Fibroblast of skin of scalp (primary cell): ENCODE measurements at places on chromosomes 5 and 9.
A peak's percentile ranks its signal among the peaks of the same experiment; 100 is the strongest.

DNA sequence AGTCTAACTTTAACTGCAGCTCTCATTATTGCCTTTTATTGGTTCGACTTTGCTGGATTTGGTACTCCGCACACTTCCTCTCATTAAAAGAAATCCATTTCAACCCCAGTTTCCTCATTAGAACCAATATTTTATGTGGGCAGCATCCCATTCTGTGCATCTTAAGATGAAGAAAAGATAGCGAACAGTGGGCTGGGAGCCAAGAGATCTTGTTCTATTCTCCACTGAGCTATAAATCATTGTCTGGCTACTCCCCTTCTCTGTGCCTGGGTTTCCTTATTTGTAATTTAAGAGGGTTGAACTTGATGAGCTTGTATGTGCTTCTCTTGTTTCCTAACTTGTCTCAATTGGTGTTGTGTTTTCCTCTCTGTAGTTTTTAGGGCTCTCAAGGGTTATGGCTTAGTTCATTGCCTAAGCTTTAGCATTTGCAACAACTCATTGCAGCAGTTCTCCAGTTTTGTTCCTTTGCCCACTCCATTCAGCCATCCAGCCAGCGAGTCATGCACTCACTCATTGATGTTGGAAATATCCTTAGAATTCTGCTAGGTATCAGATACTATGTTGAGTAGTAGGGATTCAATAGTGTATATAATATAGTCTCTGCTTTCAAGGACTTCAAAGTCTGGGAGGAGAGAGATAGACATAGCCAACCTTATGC is 273.3 kb upstream of the TNC start:
- DNase-seq: no peak

- DNase-seq: no peak
These were observed 457.6 kb downstream of the PLK2 start for GRCh38 chr5:58002323-58002722.

DNA sequence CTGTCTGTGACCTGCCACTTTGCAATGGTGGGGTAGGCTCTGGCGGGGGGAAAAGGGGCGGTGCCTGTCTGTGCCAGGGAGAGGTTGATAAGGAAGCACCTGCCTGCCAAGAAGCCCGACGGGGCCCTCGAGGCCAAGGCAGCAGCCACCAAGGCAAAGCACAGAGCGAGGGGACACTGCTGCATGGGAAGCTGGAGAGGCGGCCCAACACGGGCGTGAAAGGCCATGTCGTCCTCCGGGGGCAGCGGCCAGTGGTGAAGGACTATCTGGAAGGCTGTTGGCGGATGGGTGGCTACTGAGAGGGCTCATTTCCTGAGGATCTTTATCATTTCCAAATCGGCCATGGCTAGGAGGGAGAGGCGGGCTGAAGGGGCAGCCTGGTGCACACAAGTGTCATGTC is 66.4 kb downstream of the OTULIN start:
- no peak for DNase-seq

- DNase-seq: no peak
These were observed 326.5 kb upstream of the PRR16 start for GRCh38 chr5:120137582-120137981.

DNA sequence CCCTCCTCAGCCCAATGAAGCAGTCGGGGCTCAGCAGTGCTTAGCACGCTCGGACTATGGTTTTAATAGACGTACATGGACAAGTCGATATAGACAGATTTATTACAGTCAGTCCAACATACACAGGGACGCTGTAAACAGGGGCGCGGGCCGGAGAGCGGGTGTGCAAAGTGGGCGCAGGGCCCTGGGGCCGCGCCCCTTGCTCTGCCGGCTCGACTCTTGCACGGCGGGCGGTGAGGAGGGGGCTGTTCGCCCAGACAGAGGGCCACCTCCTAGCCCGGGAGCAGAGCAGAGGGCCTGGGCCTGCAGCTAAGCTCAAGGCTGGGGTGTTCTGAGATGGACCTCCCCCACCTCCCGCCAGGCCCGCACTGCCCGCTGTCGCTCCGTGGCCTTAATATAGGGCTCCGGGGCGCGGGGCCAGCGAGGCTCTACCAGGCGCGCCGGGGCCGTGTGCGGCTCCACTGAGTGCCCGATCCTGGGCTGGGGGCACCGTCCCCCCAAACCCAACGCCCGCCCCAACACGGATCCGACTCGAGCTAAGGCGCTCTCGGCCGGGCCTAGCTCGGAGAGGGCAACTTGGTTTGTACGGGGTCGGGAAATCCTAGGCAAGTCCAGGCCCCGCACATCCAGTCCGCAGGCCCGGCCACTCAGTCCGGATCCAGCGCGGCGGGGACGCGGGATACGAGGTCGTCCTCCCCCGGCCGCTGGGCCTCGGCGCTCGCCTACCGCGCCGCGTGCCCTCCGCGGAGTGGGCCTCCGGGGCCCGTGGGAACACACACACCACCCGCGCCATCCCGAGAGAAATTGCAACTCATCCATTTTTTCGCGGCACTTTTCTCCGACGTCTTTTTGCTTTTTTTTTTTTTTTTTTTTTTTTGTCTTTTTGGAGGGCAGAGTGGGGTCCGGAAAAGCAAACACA is 6.1 kb downstream of the PITX1 start:
- no peak for DNase-seq

DNA sequence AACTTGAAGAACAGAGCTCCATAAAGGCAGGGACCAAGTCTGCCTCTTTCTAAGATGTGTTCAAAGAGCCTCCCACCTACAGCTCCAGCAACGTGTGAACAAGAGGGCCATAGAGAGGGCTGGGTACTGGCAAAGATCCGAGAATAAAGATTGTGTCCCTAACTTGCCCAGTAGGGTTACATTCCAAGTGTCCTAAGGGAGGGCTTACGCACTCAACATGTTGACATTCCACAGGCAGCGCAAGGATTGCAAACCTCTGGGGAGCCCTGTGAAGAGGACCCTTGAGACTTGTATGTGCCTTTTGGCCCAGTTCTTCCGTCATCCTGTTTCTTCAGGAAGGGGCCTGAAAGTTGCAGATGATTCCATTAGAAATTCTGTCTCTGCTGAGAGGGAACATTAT is 48.2 kb upstream of the ENTREP1 start:
- peak; percentile 32 for DNase-seq

DNA sequence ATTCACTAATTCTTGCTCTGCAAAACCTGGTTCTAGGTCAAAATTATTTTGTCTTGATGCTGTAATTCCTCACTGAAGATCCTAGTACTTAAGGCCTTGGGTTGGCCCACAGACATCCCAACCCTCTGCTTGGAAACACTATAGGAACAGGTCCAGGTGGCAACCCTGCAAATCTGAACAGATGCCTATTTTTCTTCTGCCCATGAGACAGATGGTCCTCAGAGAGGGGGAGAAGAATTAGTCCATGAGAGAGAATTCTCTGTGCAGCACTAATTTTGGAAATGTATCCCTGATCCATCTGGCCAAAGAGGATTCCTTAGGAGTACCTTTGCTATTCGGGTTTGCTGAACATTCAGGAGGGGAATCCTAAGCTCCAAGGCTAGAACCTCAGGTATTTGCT is 156.3 kb downstream of the ELAVL2 start:
- no peak for DNase-seq

GRCh38 chr9:134258332-134258731 is 67.9 kb upstream of the RXRA start:
- DNase-seq: no peak

GRCh38 chr5:74122979-74123590 is 497.1 kb downstream of the ARHGEF28 start:
- DNase-seq: peak; percentile 52

- DNase-seq: no peak
These were observed 253.3 kb downstream of the MRPS30 start for GRCh38 chr5:45062044-45062443.

DNA sequence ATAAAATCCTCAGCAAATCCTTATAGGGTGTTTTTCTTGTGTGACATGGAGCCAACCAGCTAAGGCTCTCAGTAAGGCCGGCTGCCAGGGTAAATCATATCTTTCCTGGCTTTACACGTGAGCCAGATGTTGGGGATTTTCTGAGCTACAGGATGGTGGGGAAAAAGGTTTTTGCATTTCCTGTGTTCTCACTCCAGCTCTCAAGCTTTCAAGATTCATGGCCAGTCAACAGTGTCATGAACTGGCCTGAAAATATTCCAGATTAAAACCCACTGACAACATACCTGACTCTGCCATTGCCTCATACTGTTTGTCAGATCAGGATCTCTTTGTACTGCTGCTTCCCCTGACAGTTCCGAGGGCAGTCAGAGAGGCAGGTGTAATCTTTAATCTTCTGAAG is 306.9 kb downstream of the GLIS3 start:
- peak; percentile 28 for DNase-seq

DNA sequence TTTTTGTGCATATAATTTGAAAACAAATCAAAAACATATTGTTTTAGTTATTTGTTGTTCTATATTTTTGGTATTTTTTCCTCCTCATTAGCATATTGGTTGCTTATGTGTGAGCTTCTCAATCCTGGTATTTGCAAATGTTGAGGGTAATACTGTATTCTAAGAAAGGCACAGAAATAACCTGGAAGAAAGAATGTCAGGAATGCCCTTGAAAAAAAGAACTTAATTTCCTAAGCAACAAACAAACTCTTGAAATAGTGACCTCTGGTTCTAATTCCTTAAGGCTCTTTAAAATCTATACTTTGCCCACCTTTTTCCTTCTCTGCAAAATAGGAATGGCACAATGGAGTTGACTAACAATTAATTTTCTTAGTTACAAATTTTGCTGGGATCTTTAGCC is 117.5 kb downstream of the HMHB1 start:
- DNase-seq: no peak

DNA sequence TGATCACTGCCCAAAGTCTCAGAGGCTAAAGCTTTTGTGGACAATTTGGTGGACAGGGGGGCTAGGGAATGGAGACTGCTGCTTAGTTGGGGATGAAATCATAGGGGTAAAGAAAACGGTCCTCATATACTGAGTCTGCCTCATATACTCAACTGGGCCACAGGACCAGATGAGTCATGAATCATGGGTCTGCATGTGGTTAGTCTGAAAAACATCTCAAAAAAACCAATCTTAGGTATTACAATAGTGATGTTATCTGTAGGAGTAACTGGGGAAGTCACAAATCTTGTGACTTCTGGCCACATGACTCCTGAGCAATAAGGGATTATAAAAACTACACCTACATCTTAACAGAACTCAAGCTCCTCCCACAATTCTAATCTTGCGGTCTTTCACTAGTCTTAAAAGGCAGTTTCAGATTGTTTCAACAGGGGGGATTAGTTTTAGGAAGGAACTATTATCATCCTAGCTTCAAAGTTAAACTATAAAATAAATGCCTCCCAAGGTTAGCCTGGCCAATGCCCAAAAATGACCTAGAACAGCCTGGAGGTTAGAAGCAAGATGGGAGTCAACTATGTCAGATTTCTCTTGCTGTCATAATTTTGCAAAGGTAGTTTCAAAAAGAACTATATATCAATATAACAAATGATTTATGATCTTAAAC is 17.5 kb downstream of the TMEM161B start:
- DNase-seq: peak; percentile 4

DNA sequence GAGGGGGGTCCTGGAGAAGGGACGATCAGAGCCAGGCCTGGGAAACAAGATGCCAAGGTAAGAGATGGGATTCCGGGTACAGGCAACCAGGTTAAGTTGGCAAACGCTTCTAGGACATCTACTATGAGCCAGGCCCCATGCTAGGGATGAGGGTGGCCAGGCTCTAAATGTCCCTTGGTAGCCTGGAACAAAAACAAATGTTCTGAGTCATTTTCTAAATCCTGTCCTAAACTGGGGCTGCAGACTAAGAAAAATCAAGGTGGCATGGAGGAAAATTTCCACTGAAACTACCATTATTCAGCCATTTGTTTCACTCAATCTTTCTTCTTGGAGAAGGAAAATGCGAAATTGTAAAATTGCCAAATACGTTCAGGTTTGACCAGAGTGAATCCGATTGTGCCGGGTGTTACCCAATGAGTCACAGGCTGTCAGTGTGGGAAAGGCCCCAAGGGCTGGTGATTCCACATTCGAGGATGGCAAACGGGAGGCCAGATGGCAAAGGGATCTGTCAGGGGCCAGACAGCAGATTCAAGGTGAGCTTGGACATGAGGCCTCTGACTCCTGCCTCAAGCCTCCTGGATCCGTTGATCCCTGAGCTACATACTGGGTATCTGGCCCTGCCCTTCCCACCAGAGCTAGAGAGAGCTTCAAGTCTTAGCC is 57.6 kb downstream of the PAX5 start:
- no peak for DNase-seq

DNA sequence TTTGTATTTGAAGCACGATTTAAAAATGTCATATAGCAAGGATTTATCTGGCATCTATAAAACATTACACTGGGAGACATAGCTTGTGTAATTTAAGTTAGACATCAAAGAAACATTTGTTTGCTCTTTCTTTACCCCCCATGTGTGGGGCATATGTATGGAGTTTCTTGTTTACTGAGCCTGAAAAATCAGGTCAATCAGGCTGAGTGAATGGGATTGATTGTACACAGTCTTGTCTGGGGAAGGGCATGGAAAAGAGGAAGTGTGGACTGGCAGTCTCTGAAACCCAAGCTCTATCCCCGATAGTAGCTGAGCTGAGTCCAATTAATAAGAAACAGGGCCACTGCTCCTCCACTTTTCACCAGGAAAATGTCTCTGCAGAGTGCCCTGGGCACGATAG is 49.4 kb downstream of the SLC46A2 start:
- DNase-seq: no peak

DNA sequence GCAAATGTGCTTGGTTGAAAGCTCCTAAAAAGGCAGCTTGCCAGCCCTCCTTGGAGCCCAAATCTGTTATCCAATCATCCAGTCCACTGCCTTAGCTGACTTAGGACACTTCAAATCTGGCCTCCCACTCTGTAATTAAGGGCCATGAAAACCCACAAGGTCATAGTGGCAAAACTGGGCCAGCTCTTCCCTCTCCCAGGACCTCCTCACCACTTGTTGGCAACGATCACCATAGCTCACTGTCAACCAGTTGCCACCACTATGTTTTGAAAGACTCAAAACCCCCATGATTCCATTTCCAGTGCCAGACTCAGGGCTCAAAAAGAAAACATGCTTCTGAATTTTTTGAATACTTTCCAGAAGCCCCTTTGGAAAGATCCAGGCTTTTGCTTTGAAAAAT is 107.5 kb downstream of the NREP start:
- peak; percentile 33 for DNase-seq

DNA sequence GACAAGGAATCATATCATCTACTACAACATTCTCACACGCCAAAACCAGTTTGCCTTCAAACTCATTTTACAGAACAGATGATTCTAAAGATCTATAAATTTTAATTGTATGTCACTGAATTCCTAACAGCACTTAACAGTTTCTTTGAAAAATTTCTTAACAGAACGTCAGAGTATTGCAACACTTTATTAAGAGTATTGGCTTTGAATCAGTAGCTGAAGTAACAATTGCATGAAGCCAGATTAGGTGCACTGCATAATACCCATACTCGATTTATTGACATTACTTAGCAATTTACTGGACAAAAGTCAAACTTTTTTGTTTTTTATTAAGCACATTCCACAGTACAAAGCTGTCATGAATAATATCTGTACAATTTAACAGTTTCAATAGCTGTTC is 75.8 kb downstream of the SMIM23 start:
- no peak for DNase-seq
